Esophagus mucosa (tissue), 1 donor: ENCODE measurements at places on chromosomes 6 and 20. TPM values are rescaled to one million over a fixed set of nuclear protein-coding genes. Genes with fewer than 3 reads are reported as not detected.
A peak's percentile ranks its signal among the peaks of the same experiment; 100 is the strongest.

Gene EEF1E1
- total RNA-seq = 21.4 TPM

Gene NKX2-2
- not detected for total RNA-seq

GRCh38 chr20:56945057-56945456, 316.0 kb downstream of the TFAP2C start:
- no peak for ATAC-seq

DNA sequence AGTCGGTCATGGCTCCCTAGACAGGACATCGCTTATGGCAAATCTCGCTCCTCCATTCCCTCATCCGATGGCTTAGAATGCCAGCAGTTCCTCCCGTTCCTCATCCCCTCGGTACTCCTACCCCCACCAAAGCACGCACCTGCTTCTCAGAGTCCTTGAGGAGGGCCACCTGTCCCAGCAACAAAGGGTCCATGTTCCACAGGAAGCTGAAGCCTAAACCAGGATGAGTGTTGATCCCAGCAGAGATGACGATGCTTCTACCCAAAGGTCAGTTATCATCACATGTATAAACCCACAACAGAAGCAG, 111.2 kb downstream of the THBS2 start:
- ATAC-seq = no peak

DNA sequence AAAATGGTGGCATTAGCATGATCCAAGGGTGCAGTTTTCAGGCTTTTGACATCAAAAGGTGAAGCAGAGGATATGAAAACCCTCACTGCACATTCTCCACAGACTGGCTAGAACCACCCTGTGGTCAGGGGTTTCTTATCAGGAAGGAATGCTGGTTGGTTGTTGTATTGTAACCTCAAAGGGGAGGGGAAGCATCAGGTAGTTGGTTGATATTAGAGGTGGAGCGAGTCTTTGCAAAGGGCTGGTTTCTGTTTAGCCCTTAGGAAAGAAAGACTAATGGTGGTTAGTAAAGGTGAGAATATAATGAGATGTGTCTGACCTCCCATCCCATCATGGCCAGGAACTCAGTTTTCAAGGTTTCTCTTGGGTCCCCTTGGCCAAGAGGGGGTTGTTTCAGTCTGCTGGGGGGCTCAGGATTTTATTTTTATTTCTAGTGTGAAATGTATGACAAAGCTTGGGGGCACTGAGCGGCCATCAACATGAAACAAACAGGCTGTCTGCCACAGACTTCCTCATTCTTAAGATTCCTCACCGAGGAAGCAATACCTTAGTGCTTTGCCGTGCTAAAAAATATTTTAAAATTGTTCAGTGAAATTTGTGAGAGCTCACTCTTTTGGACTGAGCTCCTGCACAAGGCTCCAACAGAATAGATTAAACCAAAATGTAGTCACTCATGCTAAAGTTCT, 47.5 kb upstream of the PROKR2 start:
- no peak for ATAC-seq

GRCh38 chr6:69019832-69020231, 384.8 kb downstream of the ADGRB3 start:
- no peak for ATAC-seq

DNA sequence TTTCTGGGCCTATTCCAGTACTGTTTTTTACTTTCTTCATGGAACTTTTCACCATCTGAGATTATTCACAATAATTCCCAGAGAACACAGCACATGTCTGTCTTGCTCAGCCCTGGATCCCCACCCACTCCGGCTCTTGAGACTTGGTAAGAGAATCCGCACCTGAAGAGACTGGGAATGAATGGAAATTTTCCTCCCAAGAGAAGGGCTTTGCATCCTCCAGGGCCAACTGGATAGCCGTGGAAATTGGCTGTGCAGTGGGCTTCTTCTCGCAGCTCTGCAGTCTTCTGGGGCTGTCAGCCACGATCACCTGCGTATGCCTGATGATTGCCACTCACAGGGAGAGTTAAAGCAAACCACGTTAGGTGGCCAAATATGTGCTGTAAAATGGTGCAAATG, 159.1 kb downstream of the THBS2 start:
- ATAC-seq = no peak

GRCh38 chr6:29925321-29925720, 17.0 kb upstream of the HLA-A start:
- peak; percentile 19 for ATAC-seq

DNA sequence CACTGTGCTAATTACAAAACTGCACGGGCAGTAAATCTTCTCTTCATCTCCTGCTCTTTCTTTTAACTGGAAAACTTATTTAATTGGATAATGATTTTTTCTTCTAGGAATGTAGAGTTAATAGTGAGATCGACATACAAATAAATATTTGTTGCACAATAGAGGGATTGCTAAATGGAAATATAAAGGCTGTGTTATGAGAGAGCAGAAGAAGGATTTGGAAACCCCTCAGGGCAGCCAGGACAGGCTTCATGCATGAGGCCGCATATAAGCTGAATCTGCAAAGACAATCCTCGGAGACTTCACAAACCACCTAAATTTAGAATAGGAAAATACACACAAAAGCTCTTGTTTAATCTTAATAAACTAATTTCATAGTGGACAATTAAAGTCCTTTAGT, 2.9 kb upstream of the TAAR1 start:
- no peak for ATAC-seq

GRCh38 chr6:163612200-163612599, 197.7 kb downstream of the QKI start:
- no peak for ATAC-seq

DNA sequence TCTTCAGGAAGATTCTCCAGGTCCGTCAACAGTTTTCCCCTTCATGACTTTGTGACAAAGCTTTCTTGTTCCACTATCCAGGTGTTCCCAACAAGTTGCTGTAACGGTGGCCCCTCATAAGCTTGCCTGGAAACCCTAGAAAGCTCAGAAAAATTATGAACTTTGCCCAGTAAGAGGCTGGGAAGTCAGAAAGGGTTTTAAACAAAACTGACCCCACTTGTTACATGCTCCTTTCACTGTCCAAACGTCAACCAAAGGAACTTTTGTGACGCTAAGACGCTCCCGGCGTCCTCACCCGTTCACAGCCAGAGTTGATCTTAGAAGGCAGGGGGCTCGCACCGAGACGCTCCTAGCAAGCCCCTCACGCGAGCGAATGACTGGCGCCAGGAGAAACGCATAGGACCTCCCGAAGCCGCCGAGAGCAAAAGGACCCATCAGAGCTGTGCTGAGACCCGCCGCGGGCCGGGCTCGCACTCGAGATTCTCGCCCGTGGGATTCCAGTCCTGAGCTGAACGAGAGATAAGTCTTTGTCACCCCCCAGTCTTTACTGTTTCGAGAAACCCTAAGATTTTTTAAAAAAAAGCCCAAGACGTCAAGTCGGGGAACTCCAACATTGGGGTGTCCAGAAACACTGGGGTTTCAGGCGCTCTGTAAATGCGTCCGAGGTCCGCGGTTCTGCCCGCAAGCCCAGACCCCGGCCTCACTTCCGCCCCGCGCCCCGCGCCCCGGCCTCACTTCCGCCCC, 544 bp upstream of the ACAT2 start:
- ATAC-seq = no peak

- no peak for ATAC-seq
Measured at GRCh38 chr6:41135062-41135832, 18.9 kb downstream of the TREML1 start.

DNA sequence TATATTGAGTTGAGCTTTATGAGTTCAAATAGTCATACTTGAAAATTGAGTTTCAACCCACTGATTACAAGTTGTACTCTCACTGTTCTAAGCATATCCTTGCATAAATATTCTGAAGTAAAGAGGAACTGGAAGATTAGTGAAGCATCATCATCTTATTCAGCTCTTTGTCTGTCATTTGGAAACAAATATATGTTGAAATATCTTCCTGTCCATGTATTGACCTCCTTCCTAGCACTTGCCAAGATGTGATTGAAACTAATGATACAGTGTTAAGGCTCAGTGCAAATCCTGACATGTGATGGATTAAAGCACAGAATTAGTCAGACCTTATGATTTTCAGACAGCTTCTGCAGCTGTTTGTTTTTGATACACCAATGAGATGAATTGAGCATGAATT, 434.3 kb downstream of the TBC1D32 start:
- ATAC-seq = peak; percentile 97

GRCh38 chr6:152428126-152428525, 209.0 kb downstream of the SYNE1 start:
- no peak for ATAC-seq

- no peak for ATAC-seq
Measured at GRCh38 chr6:80531681-80532619, 425.5 kb downstream of the BCKDHB start.

DNA sequence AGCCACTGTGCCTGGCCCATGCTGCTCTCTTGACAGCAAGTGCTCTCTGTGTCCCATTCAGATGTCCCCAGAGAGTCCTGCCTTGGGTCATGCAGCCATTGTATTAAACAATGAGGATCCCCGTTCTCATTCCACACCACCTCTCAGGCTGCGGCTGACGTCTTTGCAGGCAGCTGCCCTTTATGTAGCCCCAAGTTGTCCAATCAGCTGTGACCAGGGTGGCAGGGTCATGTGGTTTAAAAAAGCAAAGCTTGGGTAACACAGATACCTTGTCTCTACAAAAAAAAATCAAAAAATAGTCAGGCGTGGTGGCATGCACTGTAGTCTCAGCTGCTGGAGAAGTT, 13.2 kb downstream of the GCNT2 start:
- no peak for ATAC-seq

DNA sequence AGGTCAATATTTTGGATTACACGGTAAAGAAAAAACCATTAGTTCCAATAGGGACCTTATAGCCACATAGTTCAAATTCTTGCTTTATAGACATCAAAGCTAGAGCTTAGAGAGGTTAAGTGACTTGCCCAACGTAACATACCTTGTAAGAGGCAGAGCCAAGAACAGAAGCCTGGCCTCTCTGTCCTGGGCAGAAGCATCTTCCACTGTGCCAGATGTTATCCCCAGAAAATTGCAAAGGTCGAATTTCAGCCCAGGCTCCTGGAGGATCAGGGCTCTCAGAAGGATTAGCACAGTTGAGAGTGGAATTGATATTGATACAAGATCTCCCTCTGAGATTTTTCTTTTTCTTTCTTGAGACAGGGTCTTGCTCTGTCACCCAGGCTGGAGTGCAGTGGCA, 6.1 kb downstream of the SMIM28 start:
- ATAC-seq = no peak

DNA sequence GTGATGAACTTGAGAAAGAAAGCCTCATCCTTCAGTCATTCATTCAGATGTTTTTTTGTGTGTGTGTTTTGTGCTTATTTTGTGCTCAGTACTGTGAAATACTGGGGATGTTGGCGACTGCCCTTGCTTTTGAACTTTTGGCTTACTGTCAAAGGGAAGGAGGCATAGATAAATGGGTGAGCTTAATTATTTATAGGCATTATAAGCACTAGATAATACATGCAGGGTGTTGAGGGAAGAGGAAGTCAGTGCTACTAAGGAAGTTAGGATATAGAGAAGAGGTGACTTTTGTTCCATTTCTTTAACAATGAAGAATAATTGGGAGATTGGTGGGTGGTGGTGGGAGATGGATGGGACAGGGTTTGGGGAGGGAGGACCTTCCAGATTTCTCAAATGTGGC, 23.6 kb downstream of the XRN2 start:
- no peak for ATAC-seq

DNA sequence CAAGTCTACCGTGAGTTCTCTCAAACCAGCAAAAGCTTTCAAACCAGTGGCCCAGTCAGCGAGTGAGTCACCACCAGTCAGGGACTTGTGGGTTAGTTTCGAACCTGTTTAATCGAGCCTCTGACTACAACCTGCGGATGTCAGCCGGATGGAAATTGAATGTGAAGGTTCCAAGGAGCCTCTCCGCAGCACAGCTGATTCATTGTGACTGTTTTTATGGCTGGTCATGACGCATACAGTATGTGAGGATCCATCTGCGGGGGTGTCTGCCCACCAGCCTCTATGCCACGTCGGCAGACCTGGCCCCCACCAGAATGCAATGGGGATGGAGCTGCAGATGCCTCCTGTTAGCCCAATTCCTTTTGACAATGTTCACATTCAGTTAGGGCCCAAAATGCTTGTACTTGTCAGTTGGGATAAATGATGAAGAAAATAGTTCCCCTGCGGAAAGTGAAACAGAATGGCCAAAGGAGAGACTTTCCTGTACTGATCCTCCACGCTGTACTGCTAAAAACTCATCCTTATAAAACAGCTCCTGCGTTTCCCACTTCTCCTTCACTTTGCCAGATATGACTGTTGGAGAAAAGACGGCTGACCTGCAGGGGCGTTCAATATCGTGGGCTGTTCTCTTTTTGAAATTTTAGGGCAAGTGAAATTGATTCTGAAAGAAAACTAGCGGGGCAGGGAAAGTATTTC, 206.6 kb downstream of the TFAP2B start:
- ATAC-seq = no peak

- no peak for ATAC-seq
Measured at GRCh38 chr6:151093706-151094105, 146.1 kb upstream of the AKAP12 start.

DNA sequence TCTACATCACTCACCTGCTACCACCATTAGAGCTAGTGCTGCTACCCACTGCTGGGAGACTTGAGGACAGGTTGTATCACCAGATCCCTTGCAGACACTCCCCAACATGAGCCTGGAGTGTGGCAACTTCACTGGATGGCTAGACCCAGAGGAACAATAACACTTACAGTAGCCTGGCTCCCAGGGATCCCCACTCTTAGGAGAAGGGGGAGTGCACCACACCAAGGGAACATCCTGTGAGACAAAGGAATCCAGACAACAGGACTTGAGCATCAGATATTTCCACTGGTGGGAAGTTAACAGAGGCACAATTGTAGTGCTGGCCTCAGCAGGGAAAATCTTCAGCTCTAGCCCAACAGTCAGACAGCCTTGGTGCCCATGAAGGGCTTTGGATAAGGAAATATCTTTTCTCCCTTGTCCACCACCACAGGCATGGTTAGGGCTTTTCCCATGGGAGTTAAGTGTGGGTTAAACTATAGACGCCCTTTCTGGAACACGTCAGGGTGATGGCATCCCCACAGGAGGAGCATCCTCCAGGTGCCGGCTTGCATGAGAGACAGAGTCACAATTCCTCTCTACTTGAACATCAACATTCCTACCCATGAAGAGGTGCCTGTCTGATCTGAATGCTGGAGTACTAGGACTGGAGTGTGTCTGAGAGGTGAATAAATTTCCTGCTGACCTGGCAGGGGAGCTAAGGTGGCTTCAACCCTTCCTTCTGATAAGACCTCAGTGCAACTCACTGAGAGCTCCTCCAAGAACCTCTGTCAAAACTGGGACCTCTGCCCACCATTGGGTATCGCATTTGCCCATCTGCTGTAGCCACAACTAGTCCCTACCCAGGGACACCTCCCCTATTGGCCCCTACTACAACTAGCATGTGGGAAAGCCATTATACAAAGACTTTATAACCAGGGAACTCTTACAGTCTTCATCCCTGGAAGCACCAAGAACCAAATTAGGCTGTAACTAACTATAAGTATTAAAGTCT, 55.4 kb upstream of the SIRPG start:
- ATAC-seq = no peak

- no peak for ATAC-seq
Measured at GRCh38 chr20:49136817-49137571, 51.1 kb downstream of the STAU1 start.

- peak; percentile 54 for ATAC-seq
Measured at GRCh38 chr20:57087102-57087501, 179.3 kb downstream of the BMP7 start.
